ENCODE measurements at places on chromosomes 6 and 20.
A peak's percentile ranks its signal among the peaks of the same experiment; 100 is the strongest.

GRCh38 chr20:54549658-54550326 is 74.4 kb downstream of the DOK5 start:
- DNase-seq: no peak

GRCh38 chr6:154154389-154154967 is 115.4 kb downstream of the OPRM1 start:
- DNase-seq: peak; percentile 54

DNA sequence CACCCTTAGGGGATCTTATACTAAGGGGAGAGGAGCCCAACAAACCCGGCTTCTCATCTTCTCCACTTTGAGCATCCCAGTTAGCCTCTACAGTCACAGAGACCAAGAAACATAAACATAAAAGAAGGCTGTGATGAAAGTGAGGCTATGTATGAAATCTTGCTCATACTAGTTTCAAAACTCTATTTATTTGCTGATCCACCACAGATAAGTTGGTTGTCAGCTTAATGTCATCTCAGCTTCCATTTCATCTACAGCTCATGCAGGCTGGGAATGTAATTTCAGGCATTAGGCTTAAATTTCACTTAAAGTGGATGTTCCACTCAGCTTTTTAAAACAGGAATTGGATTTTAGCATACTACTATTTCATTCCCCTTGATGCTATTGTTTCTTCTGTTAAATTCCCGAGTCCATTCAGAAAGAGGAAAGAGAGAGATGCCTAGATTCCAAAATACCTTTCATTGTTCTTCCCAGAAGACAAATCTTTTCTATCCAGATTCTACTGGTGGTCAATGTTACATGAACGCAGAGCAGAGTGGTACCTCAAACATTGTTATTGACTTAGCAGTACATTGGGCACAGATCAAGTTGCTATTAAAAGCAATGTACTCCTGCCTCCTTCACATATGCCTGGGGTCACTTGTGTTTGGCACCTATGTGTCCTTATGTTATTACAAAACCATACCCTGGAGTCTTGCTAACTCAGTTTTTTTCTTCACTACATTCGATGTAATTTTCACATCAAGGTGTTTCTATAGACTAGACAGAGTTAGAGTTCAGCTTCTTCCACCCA is 149.0 kb downstream of the HACE1 start:
- DNase-seq: no peak

DNA sequence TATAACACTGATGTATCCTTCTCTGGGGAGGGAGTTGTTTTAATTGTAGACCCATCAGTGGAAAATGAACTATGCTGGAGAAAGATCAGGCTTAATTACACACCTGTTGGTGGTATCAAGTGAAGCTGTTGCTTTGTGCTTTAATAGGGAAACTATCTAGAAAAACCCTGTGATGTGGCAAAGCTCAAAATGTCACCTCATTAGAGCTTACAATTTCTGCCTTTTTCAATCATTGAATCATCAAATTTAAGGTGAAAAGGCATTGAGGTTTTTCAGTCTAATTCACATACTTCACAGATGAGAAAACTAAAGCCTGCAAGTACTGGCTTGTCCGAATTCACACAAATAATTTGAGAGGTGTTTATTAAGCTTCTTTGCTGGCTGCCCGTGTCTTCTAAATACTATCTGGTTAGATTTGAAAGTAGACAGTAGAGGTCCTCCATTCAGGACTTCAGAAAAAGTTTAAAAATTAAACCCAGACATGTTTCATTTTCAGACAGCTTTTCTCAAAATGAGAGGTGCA is 143.3 kb upstream of the MAP3K7 start:
- no peak for DNase-seq
